ENCODE measurements at places on chromosomes 7 and 10. TPM values are rescaled to one million over a fixed set of nuclear protein-coding genes. Genes with fewer than 3 reads are reported as not detected.

The TMEM213 gene
- not detected for total RNA-seq

The AKR1D1 gene
- total RNA-seq, result not detected

The MSMB gene
- not detected for total RNA-seq

The SPDYE5 gene
- total RNA-seq, result not detected

The CLDN4 gene
- 0.23 TPM for total RNA-seq

The AKR1C1 gene
- 1.0 TPM for total RNA-seq

The PTPRN2 gene
- total RNA-seq, result 0.57 TPM

The PKD2L1 gene
- 0.80 TPM for total RNA-seq

The ZNF425 gene
- total RNA-seq, result 0.87 TPM

The WNT8B gene
- not detected for total RNA-seq

The PSD gene
- 2.9 TPM for total RNA-seq

The KAZALD1 gene
- total RNA-seq, result not detected

The CFAP43 gene
- total RNA-seq, result not detected

The TMEM270 gene
- total RNA-seq, result not detected

- no peak for DNase-seq
Measured at GRCh38 chr10:2427412-2427811, 639.9 kb upstream of the PFKP start.

GRCh38 chr7:133741078-133741477 lies 386.1 kb upstream of the LRGUK start:
- DNase-seq, result no peak

- no peak for DNase-seq
Measured at GRCh38 chr10:126663880-126664279, 6.6 kb downstream of the C10orf90 start.

DNA sequence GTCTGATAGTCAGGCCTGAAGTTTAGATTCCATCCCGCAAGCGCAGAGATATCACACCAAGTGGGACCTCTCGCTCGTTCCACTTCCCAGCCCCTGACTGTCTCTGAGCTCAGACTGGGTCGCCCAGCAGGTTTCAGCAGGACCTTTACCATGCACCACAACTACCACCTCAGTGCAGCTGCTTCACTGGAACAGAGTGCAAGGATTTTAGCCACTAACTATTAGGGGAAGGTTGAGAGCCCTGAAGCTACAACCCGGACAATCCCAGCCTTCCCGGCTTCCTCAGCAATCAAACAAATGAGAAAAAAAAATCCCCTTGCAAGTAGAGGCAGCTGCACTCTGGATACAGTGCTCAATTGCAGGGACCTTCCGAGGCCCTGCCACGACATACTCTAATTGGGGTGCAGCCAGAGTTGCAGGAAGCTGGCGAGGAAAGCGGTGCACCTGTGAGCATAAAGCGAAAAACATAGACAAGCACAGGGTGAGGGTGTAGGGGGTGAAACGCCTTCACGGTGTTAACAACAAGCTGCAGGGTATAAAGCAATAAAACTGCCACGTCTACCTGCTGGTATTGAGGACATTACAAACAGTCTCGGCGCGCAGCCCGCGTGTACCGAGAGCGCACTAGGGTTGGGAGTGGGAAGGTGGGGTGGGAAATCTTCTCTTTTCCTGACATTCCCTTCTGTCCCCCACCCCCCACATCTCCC lies 2.6 kb upstream of the DLX6 start:
- DNase-seq, result no peak

DNA sequence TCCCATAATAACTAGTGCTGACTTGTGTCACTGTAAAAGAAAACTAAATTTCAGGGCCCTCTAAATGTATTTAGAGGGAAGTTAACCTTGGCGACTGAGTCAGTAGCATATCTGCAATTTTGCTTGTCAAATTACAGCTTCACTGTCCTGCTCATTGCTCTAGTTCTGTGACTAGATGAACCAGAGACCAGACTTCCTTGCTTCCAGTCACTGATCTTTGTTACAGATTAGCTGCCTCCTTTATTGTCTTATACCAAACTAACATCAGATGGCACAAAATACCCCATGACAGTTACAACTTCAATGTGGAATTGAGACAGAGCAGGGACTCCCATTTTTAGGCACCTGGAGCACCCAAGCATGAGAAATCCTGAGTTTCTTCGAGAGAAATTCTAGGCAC lies 79.9 kb upstream of the POM121L12 start:
- no peak for DNase-seq

- no peak for DNase-seq
Measured at GRCh38 chr7:75915416-75916156, 631 bp downstream of the POR start.

DNA sequence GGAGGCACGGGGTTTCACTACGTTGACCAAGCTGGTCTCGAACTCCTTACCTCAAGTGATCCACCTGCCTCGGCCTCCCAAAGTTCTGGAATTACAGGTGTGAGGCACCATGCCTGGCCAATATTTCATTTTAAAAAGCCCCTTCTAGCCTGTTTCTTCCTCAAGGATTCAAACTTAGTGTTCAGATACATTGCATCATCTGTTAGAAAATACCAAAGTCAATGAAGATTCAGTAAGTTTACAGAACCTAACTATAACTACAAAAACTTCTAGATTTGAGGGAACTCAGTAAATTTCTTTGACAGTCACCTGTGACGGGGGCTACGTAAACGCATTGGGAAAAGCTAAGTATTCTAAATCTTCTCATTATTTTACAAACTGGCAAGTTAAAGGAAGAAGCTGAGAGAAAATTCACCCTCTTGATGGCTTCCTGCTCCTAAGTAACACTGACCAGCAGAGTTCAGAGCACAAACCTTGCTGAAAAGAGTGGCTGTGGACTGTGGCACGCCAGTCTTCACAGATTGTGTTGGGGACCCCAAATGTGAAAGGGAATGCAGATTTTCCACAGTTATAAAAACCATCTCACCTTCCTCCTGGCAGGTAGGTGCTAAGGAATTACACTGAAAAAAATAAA lies 162.2 kb downstream of the PKD1L1 start:
- DNase-seq, result no peak

GRCh38 chr7:4227105-4228010 lies 454.7 kb upstream of the FOXK1 start:
- no peak for DNase-seq

GRCh38 chr7:22219036-22219435 lies 137.9 kb downstream of the RAPGEF5 start:
- no peak for DNase-seq

DNA sequence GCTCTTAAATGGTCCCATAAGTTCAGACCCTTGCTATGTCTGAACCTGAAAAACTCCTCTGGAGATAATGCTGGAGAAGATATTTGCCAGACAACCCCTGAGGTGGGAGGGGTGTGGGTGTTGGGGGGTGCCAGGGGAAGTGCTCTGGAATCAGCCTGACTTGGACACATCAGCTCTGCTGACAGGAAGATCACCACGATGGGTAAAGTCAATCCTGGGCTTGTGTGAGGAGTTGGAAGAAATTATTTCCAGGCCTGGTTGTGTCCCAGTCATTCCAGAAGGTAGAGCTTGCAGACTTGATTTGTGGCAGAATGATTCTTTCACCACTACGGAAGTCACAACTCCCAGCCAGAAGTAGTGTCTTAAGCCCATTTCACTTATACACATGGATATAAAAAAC lies 60.3 kb upstream of the UNC5B start:
- DNase-seq, result no peak

DNA sequence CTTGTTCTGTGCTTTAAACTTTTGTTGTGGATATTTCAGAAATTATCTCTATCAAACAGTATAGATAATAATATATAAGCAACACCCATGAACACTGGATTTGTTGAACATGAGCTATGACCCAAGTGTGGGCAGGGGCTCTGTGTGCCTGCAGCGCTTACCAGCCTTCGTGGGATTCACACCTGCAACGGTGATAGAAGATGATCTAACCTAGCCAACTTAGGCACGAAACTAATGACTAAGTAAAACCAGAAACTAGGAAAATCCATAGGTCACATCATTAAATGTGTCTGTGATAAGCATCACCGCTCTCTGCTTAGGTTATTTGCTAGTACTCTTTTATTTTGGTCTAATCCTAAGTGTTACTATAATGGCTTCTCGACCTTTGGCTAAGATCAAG lies 18.0 kb downstream of the SPAG6 start:
- no peak for DNase-seq

DNA sequence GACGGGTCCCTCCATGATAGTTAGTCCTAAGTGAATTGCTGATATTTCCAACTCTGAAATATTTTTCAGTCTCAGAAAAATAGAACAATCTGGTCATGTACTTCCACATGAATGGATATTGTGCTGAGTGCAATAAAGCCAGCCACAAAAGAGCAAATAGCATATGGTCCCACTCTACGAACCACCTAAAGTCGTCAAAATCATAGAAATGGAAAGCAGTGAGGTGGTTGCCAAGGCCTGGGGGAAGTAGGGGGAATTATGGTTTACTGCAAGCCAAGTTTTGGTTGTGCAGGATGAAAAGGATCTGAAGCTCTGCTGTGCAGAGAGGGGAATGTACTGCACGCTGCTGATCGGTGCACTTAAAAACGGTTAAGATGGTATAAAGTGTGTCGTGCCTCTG lies 313.8 kb upstream of the ADARB2 start:
- DNase-seq, result no peak

DNA sequence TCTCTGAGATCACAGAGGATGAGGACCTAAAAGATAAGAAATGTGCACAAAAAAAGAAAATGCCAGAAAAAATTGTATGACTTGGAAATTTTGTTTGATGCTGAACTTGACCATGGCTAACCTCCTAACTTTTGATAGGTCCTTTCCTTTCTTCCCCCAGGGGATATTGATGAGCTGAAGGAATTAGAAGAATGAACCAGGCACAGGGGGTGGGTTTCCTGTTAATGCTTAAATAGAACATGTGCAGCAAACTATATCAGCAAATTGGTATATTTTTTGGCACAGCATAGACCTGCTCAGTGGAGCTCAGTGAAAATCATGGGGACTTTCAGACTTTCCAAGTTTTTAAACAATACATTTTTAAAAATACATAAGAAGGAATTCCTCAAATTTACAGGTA lies 300.7 kb downstream of the HDAC9 start:
- DNase-seq, result no peak

DNA sequence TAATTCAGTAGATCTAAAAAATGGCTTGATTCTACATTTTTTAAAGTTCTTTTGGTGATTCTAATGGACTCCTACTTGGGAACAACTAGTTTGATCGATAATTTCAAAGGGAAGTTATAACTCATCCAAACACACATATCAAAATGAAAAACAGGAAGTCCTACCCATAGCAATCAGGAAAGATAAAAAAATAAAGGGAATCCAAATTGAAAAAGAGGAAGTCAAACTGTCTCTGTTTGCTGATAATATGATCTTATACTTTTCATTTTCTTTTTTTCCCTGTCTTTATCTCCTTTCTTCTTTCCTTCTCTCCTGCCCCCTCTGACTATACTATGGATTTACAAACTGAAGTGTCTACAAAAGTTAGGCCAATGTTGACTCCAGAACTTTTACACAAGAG lies 118.8 kb downstream of the IQUB start:
- DNase-seq, result no peak

GRCh38 chr10:70960783-70961570 lies 72.6 kb upstream of the PCBD1 start:
- DNase-seq, result no peak

- DNase-seq, result no peak
Measured at GRCh38 chr7:151126491-151127137, 40.3 kb downstream of the AGAP3 start.

DNA sequence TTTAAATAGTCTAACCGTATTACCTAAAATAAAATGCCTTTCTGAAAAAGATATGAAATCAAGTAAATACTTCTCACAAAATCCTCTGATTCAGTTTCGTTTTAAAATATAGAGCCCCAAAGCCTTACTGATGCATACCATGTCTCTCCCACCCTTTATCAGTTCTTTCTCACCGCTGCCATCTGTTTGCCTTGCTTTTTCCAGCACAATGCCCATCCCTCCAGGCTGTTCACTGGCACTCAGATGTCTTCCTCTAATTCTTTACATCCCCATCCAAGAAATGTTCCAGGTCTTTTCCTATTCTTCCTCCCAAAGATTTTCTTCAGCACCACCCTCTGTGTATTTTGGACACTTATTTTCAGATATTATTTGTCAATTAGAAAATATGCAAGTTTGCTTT lies 116.5 kb upstream of the LRRN3 start:
- no peak for DNase-seq

GRCh38 chr10:88047579-88047978 lies 184.2 kb downstream of the PTEN start:
- DNase-seq, result no peak

- DNase-seq, result no peak
Measured at GRCh38 chr10:50585921-50586739, 37.6 kb downstream of the SGMS1 start.

GRCh38 chr7:83984076-83984475 lies 210.5 kb downstream of the SEMA3A start:
- no peak for DNase-seq

DNA sequence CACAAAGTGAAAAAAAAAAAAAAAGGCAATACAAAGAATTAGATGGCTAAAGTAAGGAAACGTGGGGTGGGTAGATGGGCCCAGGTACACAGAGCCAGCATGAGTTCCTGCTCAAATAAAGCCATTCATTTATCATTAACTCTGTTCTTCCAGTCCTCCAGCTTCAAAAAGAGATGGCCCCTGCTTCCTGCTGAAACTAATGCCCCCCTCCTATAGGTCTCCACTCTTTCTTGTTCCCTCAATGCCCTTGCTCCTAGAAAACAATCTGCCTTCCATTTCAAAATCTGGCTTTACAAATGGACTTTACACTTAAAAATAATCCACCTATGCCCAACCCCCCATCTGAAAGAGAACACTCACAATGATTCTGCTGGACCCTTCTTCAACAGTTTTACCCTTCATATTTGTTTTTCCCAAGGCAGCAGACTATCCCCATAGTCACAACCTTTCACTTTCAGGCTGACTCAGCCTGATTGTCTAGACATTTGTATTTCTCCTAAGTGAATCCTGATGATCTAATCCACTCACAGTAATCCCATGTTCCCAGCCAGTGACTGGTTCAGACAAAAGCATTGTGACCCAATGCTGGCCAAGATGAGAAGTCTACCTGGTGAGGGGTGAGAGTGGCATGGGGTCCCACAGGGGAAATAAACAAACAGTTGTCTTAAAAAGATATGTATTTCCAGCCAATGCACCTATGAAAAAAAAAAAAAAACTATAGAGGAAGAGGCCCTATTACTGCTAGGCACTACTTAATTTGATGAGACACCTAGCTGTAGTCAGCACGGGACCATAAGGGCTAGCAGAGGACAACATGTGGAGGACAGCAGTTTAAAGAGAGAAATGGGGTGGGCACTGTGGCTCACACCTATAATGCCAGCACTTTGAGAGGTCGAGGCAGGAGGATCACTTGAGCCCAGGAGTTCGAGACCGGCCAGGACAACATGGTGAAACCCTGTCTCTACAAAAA lies 74.6 kb upstream of the GRID1 start:
- DNase-seq, result no peak

GRCh38 chr7:99737726-99738125 lies 2.7 kb upstream of the CYP3A7 start:
- DNase-seq, result no peak

Measured in T-helper 17 cell (primary cell).